Smooth muscle cell of bladder (primary cell): ENCODE measurements at places on chromosomes 2 and 18. TPM values are rescaled to one million over a fixed set of nuclear protein-coding genes. Genes with fewer than 3 reads are reported as not detected.

PLCL1 gene
- 1.1 and 2.2 TPM in 2 replicates for total RNA-seq

STAM2 gene
- 31.3 and 38.2 TPM in 2 replicates for total RNA-seq

CD8B2 gene
- total RNA-seq: not detected in 2 replicates

HOXD9 gene
- total RNA-seq: 0.18 and 0.28 TPM in 2 replicates

AKAIN1 gene
- not detected in 2 replicates for total RNA-seq

C2orf78 gene
- not detected in 2 replicates for total RNA-seq

USP34 gene
- total RNA-seq: 87.6 and 103 TPM in 2 replicates

ALPI gene
- not detected in 2 replicates for total RNA-seq

ETAA1 gene
- total RNA-seq: 14.1 and 16.3 TPM in 2 replicates

MOCOS gene
- 10.9 and 11.0 TPM in 2 replicates for total RNA-seq

RAB6D gene
- total RNA-seq: not detected in 2 replicates

TMEM198 gene
- 1.3 and 1.8 TPM in 2 replicates for total RNA-seq

OSBPL6 gene
- 1.1 and 1.4 TPM in 2 replicates for total RNA-seq

TMEM214 gene
- total RNA-seq: 31.6 and 33.6 TPM in 2 replicates

IL18RAP gene
- total RNA-seq: not detected in 2 replicates

RAPGEF4 gene
- 0.43 and 1.9 TPM in 2 replicates for total RNA-seq

DOK6 gene
- 7.3 and 12.3 TPM in 2 replicates for total RNA-seq

AGXT gene
- total RNA-seq: 0.14 TPM in 1 of 2 replicates, not detected in the other

MAB21L4 gene
- not detected in 2 replicates for total RNA-seq

CRACDL gene
- total RNA-seq: under 0.01 TPM in 1 of 2 replicates, not detected in the other

TCF4 gene
- 53.7 and 63.3 TPM in 2 replicates for total RNA-seq

UGT1A10 gene
- 0.43 and 0.83 TPM in 2 replicates for total RNA-seq

NOSTRIN gene
- 0.09 and 0.14 TPM in 2 replicates for total RNA-seq

RNF125 gene
- total RNA-seq: 0.28 TPM in 2 replicates

PER2 gene
- total RNA-seq: 2.0 and 2.8 TPM in 2 replicates

IL1R1 gene
- 109 and 193 TPM in 2 replicates for total RNA-seq

ASB18 gene
- not detected in 2 replicates for total RNA-seq

ABHD1 gene
- total RNA-seq: not detected in 2 replicates

GDF7 gene
- 0.09 and 0.14 TPM in 2 replicates for total RNA-seq

PCGF1 gene
- total RNA-seq: 19.9 and 24.5 TPM in 2 replicates

CD8A gene
- not detected in 2 replicates for total RNA-seq

GREB1L gene
- 0.09 TPM in 1 of 2 replicates, not detected in the other for total RNA-seq

RNF149 gene
- total RNA-seq: 36.8 and 53.1 TPM in 2 replicates

ARHGAP25 gene
- total RNA-seq: 0.14 and 0.28 TPM in 2 replicates

CHMP1B gene
- total RNA-seq: 63.9 and 66.9 TPM in 2 replicates

SLC25A12 gene
- 16.5 TPM in 2 replicates for total RNA-seq

TLX2 gene
- total RNA-seq: not detected in 2 replicates

PLEK gene
- total RNA-seq: 0.14 and 1.1 TPM in 2 replicates

CYP27A1 gene
- 17.1 and 19.9 TPM in 2 replicates for total RNA-seq

DCC gene
- total RNA-seq: not detected in 2 replicates

DSG2 gene
- total RNA-seq: 2.3 and 23.3 TPM in 2 replicates

GRHL1 gene
- 0.37 and 0.57 TPM in 2 replicates for total RNA-seq

CHRND gene
- not detected in 2 replicates for total RNA-seq

GNLY gene
- not detected in 2 replicates for total RNA-seq

TTN gene
- total RNA-seq: under 0.01 TPM in 2 replicates

GPR45 gene
- total RNA-seq: not detected in 2 replicates
